Activated B cell treated with CpG ODN at 0.5 μM for 24 hours (primary cell): ENCODE measurements at places on chromosomes 7 and 10.

GRCh38 chr10:60466267-60467201 is 76.9 kb upstream of the ANK3 start:
- H3K27me3 ChIP-seq, result no peaks in the 10 kb centered on the region
- H3K27ac ChIP-seq, result no peak overlapping the region
- H3K36me3 ChIP-seq, result no peaks in the 10 kb centered on the region

- H3K36me3 ChIP-seq, result no peaks in the 10 kb centered on the region
- no peaks in the 10 kb centered on the region for H3K4me1 ChIP-seq
- H3K27ac ChIP-seq, result no peak overlapping the region
- no peak overlapping the region for H3K4me3 ChIP-seq
- no peak for DNase-seq
- peaks cover 9% of the 10 kb centered on the region for H3K27me3 ChIP-seq
These were observed 30.5 kb upstream of the SLC18A3 start for GRCh38 chr10:49579621-49580020.

DNA sequence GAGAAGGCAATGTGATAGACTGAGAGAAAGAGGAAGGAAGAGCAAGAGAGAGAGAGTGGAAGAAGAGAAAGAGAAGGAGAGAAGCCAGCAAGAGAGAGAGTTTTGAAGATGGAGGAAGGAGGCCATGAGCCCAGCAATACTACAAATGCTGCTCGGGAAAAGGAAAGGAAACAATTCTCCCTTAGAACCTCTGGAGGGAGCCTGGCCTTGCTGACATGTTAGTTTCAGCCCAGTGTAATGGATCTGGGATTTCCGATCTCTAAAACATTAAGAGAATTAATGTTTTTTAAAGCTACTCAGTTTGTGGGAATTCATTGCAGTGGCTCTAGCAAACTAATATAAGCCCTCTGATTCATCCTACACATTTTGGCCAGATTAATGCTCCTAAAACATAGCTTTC is 206.8 kb upstream of the MTPN start:
- H3K4me3 ChIP-seq, result no peak overlapping the region
- H3K27me3 ChIP-seq, result no peaks in the 10 kb centered on the region
- no peaks in the 10 kb centered on the region for H3K4me1 ChIP-seq
- no peak overlapping the region for H3K27ac ChIP-seq
- no peak for DNase-seq
- H3K36me3 ChIP-seq, result no peaks in the 10 kb centered on the region

DNA sequence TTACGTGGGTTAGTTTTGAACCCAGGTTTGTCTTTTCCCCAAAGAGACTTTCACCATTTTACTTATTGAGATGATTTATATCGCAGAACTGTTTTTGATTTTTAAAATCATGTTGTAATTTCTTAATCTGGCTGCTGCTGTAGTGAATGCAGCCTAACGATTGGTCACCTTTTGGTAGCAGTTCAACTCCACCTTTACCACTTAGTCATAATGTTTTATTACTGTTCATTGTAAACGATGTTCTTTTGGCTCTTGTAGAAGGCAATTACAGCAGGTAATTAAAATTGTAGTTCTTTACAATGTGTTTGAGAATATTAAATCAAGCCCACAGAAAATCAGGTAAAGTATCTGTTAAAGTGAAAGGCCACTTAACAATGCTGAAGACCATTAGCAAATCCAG is 531.1 kb downstream of the SDK1 start:
- no peaks in the 10 kb centered on the region for H3K27me3 ChIP-seq
- no peak overlapping the region for H3K27ac ChIP-seq
- no peaks in the 10 kb centered on the region for H3K4me1 ChIP-seq
- no peak for DNase-seq

DNA sequence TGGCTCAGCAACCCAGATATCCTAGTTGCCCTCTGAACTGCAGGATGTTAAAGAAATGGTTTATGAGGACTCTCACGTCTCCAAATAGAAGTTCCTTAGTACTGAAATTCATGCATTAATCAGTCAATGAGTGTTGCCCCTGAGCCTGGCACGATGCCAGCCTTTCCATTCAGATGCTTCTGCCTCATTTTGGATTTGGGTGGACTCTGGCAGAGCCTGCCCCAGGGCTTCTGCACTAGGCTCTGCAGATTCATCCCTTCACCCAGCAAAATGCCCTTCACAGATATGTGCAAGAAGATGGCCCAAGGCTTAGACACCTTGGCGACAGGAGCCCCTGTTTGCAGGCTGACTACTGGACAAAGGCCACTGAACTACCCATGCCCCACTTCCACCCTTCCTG is 747.8 kb downstream of the GRID1 start:
- no peaks in the 10 kb centered on the region for H3K27me3 ChIP-seq
- H3K4me1 ChIP-seq, result no peaks in the 10 kb centered on the region
- DNase-seq, result no peak
- H3K36me3 ChIP-seq, result no peaks in the 10 kb centered on the region
- no peak overlapping the region for H3K27ac ChIP-seq

GRCh38 chr7:139078399-139078798 is 31.1 kb downstream of the ZC3HAV1 start:
- H3K4me3 ChIP-seq, result no peak overlapping the region
- no peaks in the 10 kb centered on the region for H3K27me3 ChIP-seq
- no peak for DNase-seq
- peaks cover 18% of the 10 kb centered on the region for H3K4me1 ChIP-seq
- H3K27ac ChIP-seq, result no peak overlapping the region
- peaks cover 94% of the 10 kb centered on the region for H3K36me3 ChIP-seq

GRCh38 chr10:60073781-60074656 is 167.7 kb upstream of the CCDC6 start:
- no peaks in the 10 kb centered on the region for H3K27me3 ChIP-seq
- no peaks in the 10 kb centered on the region for H3K4me1 ChIP-seq
- H3K36me3 ChIP-seq, result peaks cover 12% of the 10 kb centered on the region

DNA sequence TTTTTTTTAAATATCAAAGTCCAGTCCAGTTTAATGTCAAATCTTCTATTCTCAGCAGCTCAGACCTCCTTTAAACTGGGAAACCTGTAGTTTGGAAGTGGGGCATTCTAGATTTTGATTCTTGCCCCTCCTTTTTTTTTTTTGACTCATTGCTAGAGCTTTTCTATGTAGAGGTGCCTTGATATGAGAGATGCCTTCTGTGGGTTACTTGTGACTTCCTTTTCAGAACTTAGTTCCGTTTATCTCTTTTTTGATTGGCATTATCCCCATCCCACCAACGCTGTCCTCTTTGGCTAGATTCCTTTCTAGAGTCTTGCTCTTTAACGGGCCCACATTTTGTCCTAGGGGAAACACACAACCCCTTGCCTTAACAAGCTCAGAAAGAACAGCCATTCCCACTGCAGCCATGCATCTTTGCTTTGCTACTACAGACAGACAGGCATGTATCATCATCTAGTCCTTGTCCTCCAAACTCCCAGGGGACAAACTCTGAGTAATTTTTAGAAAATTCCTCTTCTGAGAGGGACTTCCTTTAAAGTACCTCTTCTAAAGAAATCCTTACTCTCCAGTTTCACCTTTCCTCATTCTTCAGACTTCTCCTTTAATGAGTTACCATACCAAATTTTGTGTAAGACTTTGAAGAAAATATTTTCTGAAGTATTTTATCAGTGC is 153.6 kb downstream of the PHF14 start:
- H3K36me3 ChIP-seq, result peaks cover 31% of the 10 kb centered on the region
- H3K4me1 ChIP-seq, result peaks cover 3% of the 10 kb centered on the region
- no peak for DNase-seq
- no peak overlapping the region for H3K27ac ChIP-seq

- no peaks in the 10 kb centered on the region for H3K4me1 ChIP-seq
- H3K27me3 ChIP-seq, result no peaks in the 10 kb centered on the region
- no peak for DNase-seq
- no peak overlapping the region for H3K4me3 ChIP-seq
These were observed 26.8 kb upstream of the MGMT start for GRCh38 chr10:129440247-129440646.

- no peak for DNase-seq
- no peak overlapping the region for H3K4me3 ChIP-seq
- no peaks in the 10 kb centered on the region for H3K4me1 ChIP-seq
- no peak overlapping the region for H3K27ac ChIP-seq
- no peaks in the 10 kb centered on the region for H3K36me3 ChIP-seq
- no peaks in the 10 kb centered on the region for H3K27me3 ChIP-seq
These were observed 226.1 kb downstream of the GLRX3 start for GRCh38 chr10:130362308-130362761.

DNA sequence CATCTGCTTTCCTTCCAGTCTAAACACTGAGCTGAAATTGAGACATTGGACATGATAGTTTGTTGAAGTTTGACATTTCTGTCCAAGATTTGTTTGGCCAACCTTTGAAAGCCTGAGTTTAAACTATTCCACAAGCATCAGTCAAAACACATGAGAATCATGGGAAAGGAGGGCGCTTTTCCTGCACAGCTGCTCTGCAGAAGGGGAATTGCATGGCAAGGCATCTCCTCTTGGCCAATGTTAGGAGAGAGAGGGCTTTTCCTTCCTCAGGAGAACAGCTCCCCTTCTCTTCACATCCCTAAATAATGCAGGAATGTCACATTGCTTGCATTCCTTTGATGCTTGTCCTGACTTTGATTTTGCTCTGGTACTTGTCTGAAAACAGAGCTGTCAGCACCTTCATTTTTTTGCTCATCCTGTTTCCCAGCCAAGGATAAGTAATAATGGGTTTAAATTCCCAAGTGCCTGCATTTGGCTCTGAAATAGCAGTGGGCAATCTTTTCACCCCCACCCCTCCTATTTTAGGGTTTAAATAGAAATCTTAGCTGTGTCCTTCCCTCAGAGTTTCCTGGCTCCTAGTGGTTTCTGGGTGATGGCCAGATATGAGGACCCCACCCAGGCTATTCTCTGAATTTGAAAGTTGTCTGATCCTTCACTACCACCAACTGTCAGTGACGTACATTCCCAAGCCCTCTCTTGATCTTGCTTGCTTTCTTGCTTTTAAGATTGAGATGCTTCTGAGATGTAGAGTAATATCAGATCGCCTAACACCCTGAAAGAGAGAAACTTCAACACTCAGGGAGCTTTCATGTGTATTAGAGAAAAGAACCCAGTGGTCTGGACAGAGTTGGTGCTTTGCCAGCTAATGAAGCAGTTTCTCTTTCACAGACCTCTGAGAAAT is 75.2 kb upstream of the NPVF start:
- no peak overlapping the region for H3K27ac ChIP-seq
- H3K27me3 ChIP-seq, result peaks cover 22% of the 10 kb centered on the region
- no peak for DNase-seq
- H3K4me3 ChIP-seq, result no peak overlapping the region

DNA sequence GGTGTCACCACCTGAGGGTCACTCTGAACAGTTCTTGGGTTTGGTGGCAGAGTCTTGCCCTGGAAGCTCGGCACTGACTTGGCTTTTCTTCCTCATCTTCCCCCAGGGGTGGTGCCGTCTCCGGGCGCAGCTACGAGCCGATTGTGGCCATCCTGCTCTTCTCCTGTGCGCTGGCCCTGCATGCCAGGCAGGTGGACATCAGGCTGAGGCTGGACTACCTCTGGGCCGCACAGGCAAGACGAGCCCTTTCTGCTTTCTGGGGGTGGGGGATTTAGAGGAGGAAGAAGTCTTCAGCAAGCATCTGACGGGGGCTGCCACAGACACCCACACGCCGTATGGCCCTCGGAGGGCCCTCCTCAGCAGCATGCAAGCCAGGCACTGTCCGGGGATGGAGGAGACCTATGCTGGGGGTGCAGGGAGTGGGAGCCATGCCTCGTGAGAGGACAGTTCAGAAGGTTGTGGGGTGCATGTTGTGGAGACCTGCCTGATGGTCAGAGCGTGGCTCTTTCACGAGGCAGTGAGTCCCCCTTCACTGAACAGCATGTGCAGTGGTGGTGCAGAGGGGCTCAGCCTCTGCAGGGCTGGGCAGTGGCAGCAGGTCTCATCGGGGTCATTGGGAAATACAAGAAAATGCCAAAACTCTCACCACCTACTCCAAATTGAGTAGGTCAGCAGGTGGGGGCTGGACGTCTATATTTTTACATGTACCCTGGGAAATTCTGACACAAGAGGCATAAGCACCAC is 112.4 kb downstream of the ADCY1 start:
- no peak overlapping the region for H3K27ac ChIP-seq
- no peak overlapping the region for H3K4me3 ChIP-seq
- H3K36me3 ChIP-seq, result no peaks in the 10 kb centered on the region
- DNase-seq, result no peak
- H3K27me3 ChIP-seq, result peaks cover under 1% of the 10 kb centered on the region

GRCh38 chr10:47061776-47062175 is 150.5 kb downstream of the PTPN20 start:
- no peaks in the 10 kb centered on the region for H3K4me1 ChIP-seq
- no peak overlapping the region for H3K27ac ChIP-seq
- DNase-seq, result no peak
- H3K4me3 ChIP-seq, result no peak overlapping the region
- no peaks in the 10 kb centered on the region for H3K27me3 ChIP-seq

DNA sequence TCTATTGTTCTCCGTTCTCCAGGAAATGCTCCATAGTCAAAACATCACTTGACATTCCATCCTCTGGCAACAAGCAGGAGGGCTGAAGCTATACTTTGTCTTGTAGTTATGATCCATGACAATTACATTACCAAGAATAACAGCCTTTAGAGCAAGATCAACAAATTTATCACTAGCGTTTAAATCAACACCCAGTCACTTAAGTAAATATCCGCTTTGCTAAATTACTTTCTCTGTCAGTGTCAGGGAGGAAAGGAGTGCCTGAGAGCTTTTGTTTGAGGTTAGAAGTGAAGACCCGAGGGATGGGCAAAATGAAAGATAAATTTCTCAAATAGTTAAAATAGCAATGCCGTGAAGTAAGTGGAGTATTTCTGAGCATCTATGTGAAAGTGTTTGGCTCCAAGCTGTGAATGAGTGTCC is 236.1 kb upstream of the BMPER start:
- no peak overlapping the region for H3K27ac ChIP-seq
- peaks cover 22% of the 10 kb centered on the region for H3K4me1 ChIP-seq
- H3K4me3 ChIP-seq, result no peak overlapping the region
- no peak for DNase-seq
- H3K36me3 ChIP-seq, result no peaks in the 10 kb centered on the region

DNA sequence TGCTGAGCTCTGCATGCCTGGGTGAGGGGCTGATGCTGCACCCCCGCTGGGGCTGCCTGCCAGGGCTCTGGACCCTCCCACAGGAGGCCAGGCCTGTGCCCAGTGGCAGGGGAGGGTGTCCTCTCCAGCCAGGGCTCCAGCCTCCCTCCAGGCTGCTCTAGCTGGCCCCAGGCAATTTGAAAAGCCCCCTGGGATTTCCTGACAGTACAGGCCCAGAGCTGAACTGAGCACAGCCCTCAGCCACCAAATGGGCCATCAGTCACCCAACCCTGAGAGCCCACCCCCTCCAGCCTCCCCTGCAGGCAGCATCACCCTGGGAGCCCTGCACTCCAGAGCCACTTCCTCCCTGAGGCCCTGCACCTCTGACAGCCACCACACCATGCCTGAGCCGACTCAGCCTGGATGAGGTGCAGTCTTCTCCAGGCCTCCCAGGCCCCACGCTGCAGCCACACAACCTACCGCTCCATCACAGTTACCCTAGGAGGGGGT is 101.8 kb upstream of the RET start:
- no peak overlapping the region for H3K27ac ChIP-seq
- no peaks in the 10 kb centered on the region for H3K4me1 ChIP-seq
- DNase-seq, result peak; percentile 11
- H3K4me3 ChIP-seq, result no peak overlapping the region

GRCh38 chr7:150631084-150631826 is 930 bp downstream of the GIMAP6 start:
- no peak overlapping the region for H3K27ac ChIP-seq
- H3K4me1 ChIP-seq, result peaks cover 10% of the 10 kb centered on the region
- DNase-seq, result no peak
- H3K27me3 ChIP-seq, result no peaks in the 10 kb centered on the region

- peaks cover 5% of the 10 kb centered on the region for H3K27me3 ChIP-seq
- no peak for DNase-seq
- no peaks in the 10 kb centered on the region for H3K4me1 ChIP-seq
These were observed 129.2 kb upstream of the SEC61G start for GRCh38 chr7:54888067-54888733.
